Activated naive CD8-positive, alpha-beta T cell treated with anti-CD3 and anti-CD28 coated beads for 36 hours (primary cell): ENCODE measurements at places on chromosomes 5 and 9.

- H3K27me3 ChIP-seq, result peaks cover 4% of the 10 kb centered on the region
- no peak overlapping the region for H3K4me3 ChIP-seq
- DNase-seq, result no peak
- no peak overlapping the region for H3K27ac ChIP-seq
- peaks cover 1% of the 10 kb centered on the region for H3K4me1 ChIP-seq
These were observed 99.7 kb upstream of the KIF2A start for GRCh38 chr5:62206150-62206829.

DNA sequence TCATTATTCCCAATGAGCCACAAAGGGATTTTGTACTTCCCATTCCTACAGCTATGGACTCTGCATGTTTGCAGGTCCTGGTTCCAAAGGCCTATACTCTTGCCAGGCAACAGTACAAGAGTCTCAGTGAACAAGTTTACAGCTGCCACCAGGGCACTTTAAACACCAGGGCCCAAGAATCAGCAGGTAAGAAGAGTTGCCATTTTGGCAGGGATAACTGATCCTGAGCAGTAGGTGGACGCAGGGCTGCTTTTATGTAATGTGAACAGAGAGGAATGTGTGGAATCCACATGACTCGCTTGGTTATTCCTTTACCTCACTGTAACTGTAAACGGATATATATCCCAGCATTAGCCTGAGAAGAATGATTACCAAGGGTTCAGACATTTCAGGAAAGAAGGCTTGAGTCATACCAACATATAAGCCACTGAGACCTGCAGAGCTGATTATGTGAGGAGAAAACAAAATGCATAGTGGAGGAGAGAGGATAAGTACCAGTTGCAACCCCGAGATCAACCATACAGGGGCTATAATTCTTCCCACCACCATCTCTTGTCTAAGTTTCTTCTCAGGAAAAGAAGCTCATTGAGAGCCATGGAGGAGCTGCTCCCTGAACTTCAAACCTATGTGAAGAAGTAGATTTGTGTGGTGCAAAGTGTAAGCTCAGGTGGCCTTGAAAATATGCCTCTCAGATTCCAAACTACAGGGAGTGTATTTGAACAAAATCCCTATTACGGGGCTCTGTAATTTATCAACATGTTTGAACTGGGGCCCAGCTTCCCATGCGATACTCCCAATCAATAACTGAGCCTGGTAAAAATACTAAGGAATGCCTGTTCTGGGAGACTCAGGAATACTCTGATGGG, 24.6 kb downstream of the RAPGEF6 start:
- H3K4me1 ChIP-seq, result peaks cover 55% of the 10 kb centered on the region
- no peak for DNase-seq
- H3K27ac ChIP-seq, result no peak overlapping the region
- peaks cover 44% of the 10 kb centered on the region for H3K36me3 ChIP-seq
- no peak overlapping the region for H3K4me3 ChIP-seq

DNA sequence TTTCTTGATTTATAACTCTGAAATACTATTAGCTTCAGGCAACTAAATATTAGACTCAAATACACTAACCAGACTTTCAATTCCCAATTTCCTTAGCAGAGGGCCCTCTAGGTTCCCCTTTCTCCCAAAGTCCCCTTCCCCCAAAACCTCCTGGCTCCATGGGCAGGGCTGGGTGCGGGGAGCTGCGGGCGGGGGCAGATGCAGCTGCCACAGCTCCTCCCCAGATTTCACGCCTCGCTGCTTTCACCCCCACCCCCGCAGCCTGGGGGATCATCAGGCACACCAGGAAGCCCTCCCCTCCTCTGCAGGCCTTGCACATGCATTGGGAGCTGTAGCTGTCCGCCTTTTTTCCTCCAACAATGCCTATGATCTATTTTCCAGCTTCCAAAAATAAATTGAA, 82.8 kb upstream of the SPATA31C2 start:
- H3K4me3 ChIP-seq, result no peak overlapping the region
- DNase-seq, result no peak
- H3K27ac ChIP-seq, result no peak overlapping the region

GRCh38 chr5:172685091-172685490, 44.0 kb downstream of the NEURL1B start:
- H3K27ac ChIP-seq, result no peak overlapping the region
- no peak for DNase-seq
- H3K27me3 ChIP-seq, result peaks cover 6% of the 10 kb centered on the region
- no peaks in the 10 kb centered on the region for H3K36me3 ChIP-seq
- no peak overlapping the region for H3K4me3 ChIP-seq
- H3K4me1 ChIP-seq, result peaks cover 12% of the 10 kb centered on the region

GRCh38 chr9:107862323-107862722, 372.8 kb upstream of the KLF4 start:
- no peaks in the 10 kb centered on the region for H3K4me1 ChIP-seq
- H3K27ac ChIP-seq, result no peak overlapping the region
- no peaks in the 10 kb centered on the region for H3K36me3 ChIP-seq
- no peak for DNase-seq

- peaks cover 8% of the 10 kb centered on the region for H3K27me3 ChIP-seq
- no peak for DNase-seq
- H3K4me3 ChIP-seq, result no peak overlapping the region
- no peaks in the 10 kb centered on the region for H3K36me3 ChIP-seq
- no peak overlapping the region for H3K27ac ChIP-seq
- H3K4me1 ChIP-seq, result no peaks in the 10 kb centered on the region
These were observed 116.8 kb downstream of the BOD1 start for GRCh38 chr5:173499471-173500212.

GRCh38 chr9:19665146-19665863, 123.5 kb downstream of the SLC24A2 start:
- no peaks in the 10 kb centered on the region for H3K36me3 ChIP-seq
- H3K4me1 ChIP-seq, result peaks cover 4% of the 10 kb centered on the region
- no peak for DNase-seq

GRCh38 chr9:96859461-96860198, 5.3 kb upstream of the ZNF782 start:
- H3K27ac ChIP-seq, result no peak overlapping the region
- H3K36me3 ChIP-seq, result no peaks in the 10 kb centered on the region
- H3K4me3 ChIP-seq, result no peak overlapping the region
- peaks cover 16% of the 10 kb centered on the region for H3K27me3 ChIP-seq
- no peak for DNase-seq

- H3K27ac ChIP-seq, result no peak overlapping the region
- H3K4me1 ChIP-seq, result no peaks in the 10 kb centered on the region
- no peaks in the 10 kb centered on the region for H3K27me3 ChIP-seq
- DNase-seq, result no peak
- H3K4me3 ChIP-seq, result no peak overlapping the region
These were observed 250.1 kb downstream of the PBX3 start for GRCh38 chr9:125997196-125997823.

GRCh38 chr5:112551419-112552032, 132.4 kb upstream of the EPB41L4A start:
- no peak overlapping the region for H3K4me3 ChIP-seq
- DNase-seq, result no peak
- H3K4me1 ChIP-seq, result no peaks in the 10 kb centered on the region
- no peaks in the 10 kb centered on the region for H3K36me3 ChIP-seq
- H3K27me3 ChIP-seq, result no peaks in the 10 kb centered on the region
- no peak overlapping the region for H3K27ac ChIP-seq

DNA sequence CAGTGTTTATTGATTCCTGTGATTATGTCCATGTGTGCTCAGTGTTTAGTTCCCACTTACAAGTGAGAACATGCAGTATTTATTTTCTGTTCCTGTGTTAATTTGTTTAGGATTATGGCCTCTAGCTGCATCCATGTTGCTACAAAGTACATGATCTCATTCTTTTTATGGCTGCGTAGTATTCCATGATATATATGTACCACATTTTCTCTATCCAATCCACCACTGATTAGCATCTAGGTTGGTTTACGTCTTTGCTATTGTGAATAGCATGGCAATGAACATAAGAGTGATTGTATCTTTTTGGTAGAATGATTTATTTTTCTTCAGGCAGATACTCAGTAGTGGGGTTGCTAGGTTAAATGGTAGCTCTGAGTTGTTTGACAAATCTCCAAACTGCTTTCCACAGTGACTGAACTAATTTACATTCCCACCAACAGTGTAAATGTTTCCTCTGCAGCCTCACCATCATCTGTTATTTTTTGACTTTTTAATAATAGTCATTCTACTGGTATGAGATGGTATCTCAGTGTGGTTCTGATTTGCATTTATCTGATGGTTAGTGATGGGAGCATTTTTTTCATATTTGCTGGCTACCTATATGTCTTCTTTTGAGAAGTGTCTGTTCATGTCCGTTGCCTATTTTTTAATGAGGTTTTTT, 47.5 kb upstream of the ELL2 start:
- no peak overlapping the region for H3K27ac ChIP-seq
- no peaks in the 10 kb centered on the region for H3K4me1 ChIP-seq
- H3K36me3 ChIP-seq, result no peaks in the 10 kb centered on the region
- no peak for DNase-seq
- no peak overlapping the region for H3K4me3 ChIP-seq

GRCh38 chr9:72721067-72721466, 199.7 kb downstream of the TMC1 start:
- no peak overlapping the region for H3K4me3 ChIP-seq
- no peaks in the 10 kb centered on the region for H3K36me3 ChIP-seq
- H3K27me3 ChIP-seq, result peaks cover 13% of the 10 kb centered on the region
- no peaks in the 10 kb centered on the region for H3K4me1 ChIP-seq

- peaks cover 9% of the 10 kb centered on the region for H3K36me3 ChIP-seq
- no peak overlapping the region for H3K27ac ChIP-seq
- H3K4me1 ChIP-seq, result peaks cover 19% of the 10 kb centered on the region
- peak; percentile 68 for DNase-seq
- H3K4me3 ChIP-seq, result peak overlapping the region; percentile 80
- H3K27me3 ChIP-seq, result peaks cover 92% of the 10 kb centered on the region
These were observed 8.3 kb downstream of the OTP start for GRCh38 chr5:77630114-77630680.
